ENCODE measurements at places on chromosomes 5 and 9. TPM values are rescaled to one million over a fixed set of nuclear protein-coding genes. Genes with fewer than 3 reads are reported as not detected.

HRH2 gene
- 20.0 TPM for total RNA-seq

- DNase-seq: no peak
These were observed 102.2 kb upstream of the CHD1 start for GRCh38 chr5:99030906-99031440.

GRCh38 chr9:30575218-30575617, 1809.2 kb upstream of the ACO1 start:
- no peak for DNase-seq

PFN3 gene
- not detected for total RNA-seq

GRCh38 chr5:7391215-7391614, 4.7 kb upstream of the ADCY2 start:
- no peak for DNase-seq

GRCh38 chr5:137283801-137284200, 215.3 kb downstream of the SPOCK1 start:
- DNase-seq: no peak

- DNase-seq: no peak
These were observed 438 bp upstream of the ARSI start for GRCh38 chr5:150303070-150303615.

- DNase-seq: peak; percentile 25
These were observed 597 bp upstream of the IRX4 start for GRCh38 chr5:1883120-1883924.

DNA sequence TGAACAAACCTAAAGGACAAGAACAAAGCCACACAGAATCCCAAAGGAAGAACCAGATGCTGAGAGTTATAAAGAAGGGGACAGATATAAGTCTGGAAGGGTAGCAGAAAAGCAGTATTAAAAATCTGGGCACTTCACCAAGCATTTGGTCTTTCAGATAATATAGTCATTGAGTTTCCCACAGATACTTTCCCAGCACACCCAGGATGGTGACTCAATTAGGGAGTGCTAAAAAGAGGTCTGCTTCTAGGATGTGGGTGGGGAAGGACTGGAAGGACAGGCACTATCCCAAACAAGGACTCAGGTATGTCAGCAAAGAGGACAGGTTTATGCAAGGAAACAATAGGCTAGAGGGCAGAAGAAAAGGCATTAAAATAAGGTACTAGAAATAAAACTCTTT, 59.3 kb downstream of the DIAPH1 start:
- no peak for DNase-seq

ACTBL2 gene
- not detected for total RNA-seq

GRCh38 chr5:119417891-119418605, 34.2 kb upstream of the HSD17B4 start:
- no peak for DNase-seq

Measured in left cardiac atrium (tissue), 4 donors.